ENCODE measurements at places on chromosomes 7 and 10.

DNA sequence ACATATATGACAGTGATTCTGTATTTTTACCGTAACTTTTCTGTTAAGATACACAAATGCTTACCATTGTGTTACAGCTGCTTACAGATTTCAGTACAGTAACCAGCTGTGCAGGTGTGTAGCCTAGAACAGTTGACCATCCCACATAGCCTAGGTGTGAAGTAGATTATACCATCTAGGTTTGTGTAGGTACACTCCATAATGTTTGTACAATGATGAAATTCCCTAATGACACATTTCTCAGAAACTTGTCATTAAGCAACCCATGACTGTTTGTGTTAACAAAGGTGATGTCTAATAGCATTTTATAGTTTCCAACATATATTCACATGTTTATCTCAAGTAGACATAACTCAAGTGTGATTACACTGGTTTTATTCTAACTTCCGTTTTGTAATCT, 218.5 kb downstream of the PLXDC2 start:
- no peak for DNase-seq

- peak; percentile 71 for DNase-seq
These were observed 1.2 kb upstream of the ZMIZ1 start for GRCh38 chr10:79067241-79068202.

DNA sequence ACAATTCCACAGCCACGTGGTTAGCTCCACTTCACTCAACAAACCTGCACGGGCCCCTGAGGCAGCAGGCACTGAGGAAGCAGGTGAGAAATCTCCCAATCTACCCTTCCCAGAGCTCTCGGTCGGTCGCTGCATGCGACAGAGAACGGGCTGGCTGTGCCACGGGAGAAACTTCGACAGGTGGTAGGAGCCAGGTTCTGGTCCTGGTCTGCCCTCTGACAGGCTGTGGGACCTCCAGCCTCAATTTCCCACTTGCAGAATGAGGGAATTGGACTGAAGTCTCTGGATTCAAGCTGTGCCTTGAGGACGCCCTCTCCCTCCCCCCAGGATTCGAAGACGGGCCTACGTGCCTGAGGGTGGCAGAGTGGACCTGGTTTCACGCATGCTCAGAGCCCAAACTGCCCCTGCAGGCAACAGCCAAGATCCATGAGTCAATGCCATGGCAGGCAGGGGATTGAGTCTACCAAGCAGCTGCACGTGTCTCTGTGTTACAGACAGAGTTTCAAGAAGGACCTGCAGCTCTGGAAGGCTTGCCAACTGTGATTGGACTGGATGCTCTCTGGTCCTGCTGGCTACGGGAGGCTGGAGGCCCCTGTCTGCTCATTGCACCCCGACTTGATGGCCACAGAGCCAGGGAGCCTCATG, 215.0 kb downstream of the USP6NL start:
- DNase-seq, result no peak

- DNase-seq, result no peak
These were observed 18.7 kb downstream of the ASB13 start for GRCh38 chr10:5647507-5648240.

DNA sequence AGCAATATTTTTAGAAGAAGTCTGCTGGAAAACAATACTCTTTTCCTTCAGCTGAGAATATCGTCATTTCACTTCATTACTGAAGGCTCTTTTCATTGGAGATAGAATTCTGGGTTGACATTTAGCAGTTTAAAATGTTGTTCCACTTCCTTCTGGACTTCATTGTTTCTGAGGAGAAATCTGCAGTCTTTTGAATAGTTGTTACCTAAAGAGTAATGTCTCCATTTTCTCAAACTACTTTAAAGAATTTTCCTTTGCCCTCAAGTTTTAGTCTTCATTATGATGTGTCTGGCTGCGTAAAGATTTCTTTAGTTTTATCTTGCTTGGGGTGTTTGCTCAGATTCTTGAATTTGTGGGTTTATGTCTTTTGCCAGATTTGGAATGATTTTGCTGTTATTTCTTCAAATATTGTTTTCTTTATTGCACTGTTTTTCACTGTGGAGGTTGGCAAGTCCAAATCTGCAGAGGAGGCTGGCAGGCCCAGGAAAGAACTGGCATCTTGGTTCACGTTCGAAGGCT, 136.3 kb downstream of the DNAJB6 start:
- no peak for DNase-seq

DNA sequence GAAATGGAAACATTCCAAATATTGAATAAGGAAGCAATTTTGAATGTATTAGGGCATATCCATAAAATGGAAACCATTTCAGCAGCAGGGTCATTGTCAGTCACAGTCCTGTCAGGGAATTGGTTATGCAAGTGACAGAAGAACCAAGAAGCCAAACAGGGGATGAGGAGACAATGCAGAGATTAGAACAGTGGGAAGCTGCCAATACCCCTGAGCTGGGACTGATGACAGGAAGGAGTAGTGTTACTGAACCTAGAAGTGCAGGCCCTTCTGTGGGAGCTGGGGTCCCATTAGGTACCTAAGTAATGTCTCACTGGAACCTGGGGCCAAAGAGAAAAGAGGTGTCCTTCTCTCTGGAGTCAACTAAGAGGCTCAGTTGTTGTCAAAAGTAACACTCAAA, 37.6 kb upstream of the NPSR1 start:
- DNase-seq, result no peak

GRCh38 chr7:12957487-12957886, 270.1 kb downstream of the ARL4A start:
- DNase-seq, result no peak

DNA sequence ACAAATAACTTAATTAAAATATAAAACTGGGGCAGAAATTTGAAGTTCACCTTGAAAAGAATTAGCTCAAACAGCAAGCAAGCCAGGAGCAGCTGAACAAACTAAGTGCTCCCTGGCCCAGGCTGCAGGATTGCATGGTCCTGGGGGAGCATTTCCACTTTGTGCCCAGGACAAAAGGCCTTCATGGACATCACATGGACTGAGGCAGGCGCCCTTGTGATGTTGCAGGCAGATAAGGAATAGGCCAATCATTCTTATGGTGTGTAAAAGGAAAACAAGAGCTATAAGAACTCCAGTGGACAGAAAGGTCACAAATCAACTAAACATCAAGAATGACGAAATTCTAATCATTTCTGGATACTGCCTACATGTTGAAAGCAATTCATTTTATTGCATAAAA, 17.5 kb upstream of the TECTB start:
- DNase-seq, result no peak

- DNase-seq, result no peak
These were observed 64.2 kb downstream of the CNOT4 start for GRCh38 chr7:135445690-135446089.

GRCh38 chr10:82282782-82283456, 407.9 kb downstream of the NRG3 start:
- DNase-seq, result no peak

GRCh38 chr7:66693331-66693730, 47.2 kb upstream of the RABGEF1 start:
- DNase-seq, result no peak

GRCh38 chr7:30427296-30428070, 51.1 kb downstream of the NOD1 start:
- no peak for DNase-seq

GRCh38 chr10:4372601-4373000, 453.4 kb upstream of the AKR1E2 start:
- no peak for DNase-seq

- DNase-seq, result no peak
These were observed 295.6 kb downstream of the ZEB1 start for GRCh38 chr10:31614611-31615010.

DNA sequence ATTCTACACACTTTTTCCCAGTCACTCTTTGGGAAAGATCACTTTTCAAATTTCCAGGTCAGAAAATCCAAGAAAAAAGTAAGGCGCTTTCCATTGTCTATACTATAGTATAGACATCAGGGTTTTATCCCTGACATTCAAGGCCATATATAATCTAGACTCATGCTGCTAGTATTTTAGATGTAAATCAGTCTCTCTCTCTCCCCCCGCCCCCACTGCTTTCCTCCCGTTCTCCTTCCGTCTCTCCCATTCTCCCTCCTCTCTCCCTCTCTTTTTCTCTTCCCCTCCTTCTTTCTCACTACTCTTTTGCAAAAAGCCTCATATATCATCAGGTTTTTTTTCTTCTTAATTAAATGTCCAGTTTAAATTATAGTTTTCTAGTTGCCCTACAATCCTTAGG, 154.8 kb downstream of the PHF14 start:
- DNase-seq, result no peak

- no peak for DNase-seq
These were observed 18.7 kb downstream of the MIOS start for GRCh38 chr7:7585241-7585928.

DNA sequence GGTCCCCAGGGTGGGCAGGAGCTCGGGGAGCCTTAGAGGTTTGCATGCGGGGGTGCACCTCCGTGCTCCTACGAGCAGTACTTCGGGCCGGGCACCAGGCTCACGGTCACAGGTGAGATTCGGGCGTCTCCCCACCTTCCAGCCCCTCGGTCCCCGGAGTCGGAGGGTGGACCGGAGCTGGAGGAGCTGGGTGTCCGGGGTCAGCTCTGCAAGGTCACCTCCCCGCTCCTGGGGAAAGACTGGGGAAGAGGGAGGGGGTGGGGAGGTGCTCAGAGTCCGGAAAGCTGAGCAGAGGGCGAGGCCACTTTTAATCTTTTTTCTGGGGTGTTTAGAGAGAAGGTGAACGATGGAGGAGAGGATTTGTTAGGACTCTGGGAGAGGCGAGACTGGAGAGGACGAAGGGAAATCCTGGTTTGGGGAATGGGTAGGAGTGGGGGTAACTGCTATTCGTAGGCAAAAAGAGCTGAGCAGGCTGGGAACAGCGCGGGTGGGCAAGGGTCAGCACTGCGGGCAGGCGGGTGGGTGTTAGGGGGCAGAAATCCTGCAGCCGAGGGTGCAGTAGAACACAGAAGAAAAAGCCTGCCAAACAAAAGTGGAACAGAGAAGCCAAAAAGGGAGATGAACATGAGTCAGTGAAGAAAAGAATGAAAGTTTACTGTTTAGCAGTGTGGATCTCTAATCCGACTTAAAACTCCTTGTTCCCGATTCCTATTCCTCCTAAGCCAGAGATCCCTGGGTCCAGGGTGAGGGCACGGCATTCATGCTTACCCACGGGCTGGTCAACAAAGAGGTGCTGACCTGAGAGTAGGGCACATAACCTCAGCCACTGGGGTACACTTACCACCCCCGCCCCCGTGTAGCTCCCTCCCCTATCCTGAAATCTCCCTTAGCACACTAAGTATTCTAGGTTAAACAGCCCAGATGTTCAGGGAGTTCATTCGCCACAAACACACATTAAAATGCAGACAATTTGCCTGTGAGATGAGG, 26.9 kb downstream of the PRSS2 start:
- no peak for DNase-seq

DNA sequence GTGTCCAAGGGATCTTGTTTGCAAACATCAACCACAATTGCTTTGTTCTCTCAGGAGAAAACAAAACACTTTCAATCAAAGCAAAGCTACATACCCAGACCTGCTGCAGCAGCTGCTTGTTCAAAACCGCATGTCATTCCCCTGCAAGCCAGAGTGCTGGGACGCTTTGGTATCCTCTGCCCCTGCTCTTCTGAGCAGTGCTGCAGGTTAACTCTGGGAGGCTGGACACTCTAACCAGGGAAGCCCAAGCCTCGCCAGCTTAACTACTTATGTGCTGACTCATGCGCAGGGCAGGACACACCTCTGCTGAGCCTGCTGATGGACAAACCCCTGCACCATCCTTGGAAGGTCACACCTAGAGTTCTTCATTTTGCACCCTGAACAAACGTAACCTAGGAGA, 28.2 kb upstream of the ASAH2 start:
- DNase-seq, result no peak

- DNase-seq, result no peak
These were observed 2.9 kb upstream of the TARP start for GRCh38 chr7:38276096-38276877.

DNA sequence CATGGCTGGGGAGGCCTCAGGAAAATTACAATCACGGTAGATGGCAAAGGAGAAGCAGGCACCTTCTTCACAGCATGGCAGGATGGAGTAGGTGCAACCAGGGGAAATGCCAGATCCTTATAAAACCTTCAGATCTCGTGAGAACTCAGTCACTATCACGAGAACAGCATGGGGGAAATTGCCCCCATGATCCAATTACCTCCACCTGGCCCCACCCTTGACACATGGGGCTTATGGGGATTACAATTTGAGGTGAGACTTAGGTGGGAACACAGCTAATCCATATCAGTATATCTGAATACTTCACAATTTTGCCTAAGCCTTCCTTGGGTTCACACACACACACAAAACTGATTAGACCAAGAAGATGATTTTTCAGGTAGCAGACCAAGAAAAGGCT, 145.1 kb upstream of the COL1A2 start:
- no peak for DNase-seq

GRCh38 chr7:105205592-105206237, 183.0 kb downstream of the SRPK2 start:
- DNase-seq, result no peak

DNA sequence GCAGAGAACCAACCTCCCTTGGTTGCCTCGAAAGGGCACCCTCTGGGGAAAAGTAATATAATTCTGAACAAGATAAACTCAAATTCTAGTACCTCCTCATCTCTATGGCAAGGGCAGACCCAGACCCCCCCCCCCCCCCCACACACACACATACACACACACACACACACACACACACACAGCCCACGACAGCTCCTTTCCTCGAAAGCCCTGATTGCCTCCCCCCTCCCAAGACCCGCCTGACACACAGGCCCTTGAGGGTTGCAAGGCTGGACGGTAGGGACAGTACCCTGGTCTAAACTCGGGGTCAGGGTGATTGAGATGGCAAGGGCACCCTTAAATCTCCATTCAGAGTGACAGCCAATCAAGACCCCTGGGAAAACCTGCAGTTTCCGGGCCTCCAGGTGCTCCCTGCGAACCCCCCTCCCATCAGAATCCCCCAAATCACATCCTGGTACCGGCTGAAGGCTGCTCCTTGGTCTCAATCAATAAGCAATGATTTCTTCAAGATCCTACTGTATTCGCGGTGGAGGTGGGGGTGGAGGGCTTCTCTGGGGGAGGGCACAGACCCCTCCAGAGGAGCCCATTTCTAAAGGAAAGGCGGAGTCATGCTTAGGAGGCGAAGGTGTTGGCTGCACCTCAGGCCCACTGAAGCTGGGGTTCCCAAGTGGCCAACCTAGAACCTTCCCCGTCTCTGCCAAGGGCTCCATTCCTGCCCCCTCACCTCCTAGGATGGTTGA, 100.7 kb downstream of the HIP1 start:
- no peak for DNase-seq

GRCh38 chr7:1354661-1355567, 104.4 kb downstream of the MICALL2 start:
- no peak for DNase-seq
